LoVo (cell line): ENCODE measurements at places on chromosomes 3 and 15.

DNA sequence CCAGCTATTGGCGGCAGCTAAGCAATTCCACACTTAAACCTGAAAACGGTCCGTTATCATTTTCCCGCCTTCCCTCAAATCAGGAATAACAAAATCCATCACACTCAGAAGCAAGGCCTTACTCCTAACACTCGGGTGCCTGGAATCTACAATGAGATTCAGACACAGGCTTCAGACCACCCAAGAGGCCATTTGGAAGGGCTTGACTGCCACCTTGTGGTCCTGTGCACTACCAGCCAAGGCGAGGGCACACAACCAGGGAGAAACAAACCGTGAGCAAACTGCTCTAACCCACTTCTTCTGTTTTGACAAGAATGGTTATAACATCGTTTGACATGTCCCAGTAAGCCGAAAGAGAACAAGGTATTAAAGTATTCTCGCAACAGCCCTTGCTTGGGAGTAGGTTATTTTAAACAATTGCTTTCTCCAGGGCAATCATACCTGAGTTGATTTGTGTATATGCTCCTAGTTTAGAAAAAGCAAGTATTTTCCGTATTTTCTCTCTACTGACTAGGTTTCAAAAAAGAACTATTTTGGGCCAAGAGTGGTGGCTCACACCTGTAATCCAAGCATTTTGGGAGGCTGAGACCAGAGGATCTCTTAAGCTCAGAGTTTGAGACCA is 40.1 kb upstream of the TAFA4 start:
- peak; percentile 19 for DNase-seq

DNA sequence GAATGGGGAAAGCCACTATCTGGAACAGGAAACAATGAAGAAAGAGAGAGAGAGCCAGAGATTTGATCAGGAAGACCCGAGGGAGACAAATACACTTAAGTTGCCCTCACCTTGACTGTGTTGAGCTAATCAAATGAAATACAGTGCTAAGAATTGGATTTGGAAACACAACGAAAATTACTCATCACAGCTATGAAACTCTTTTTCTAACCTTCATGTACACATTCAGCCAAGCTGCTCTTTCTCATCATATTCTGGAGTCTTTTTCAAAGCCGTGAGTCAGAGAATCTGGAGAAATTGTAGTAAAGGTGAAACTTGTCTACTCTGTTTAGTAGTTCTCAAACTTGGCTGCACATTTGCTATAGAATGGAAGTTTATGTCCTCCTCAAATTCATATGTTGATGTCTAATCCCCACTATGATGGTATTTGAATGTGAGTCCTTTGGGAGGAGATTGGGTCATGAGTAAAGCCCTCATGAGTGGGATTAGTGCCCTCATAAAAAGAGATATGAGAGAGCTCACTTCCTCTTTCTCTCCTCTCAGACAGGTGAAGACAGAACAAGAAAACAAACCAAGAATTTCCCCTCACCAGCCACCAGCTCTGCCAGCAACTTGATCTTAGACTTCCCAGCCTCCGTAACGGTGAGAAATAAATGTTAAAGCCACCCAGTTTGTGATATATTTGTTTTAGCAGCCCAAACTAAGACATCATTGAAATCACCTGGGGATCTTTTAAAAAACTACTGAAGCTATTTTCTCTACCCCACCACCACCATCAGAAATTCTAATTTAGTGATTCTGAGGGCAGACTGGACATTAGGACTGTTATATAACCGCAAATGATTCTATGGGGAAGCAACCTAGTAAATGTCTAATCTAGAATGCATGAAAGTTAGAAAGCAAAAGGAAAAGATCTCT is 143.6 kb upstream of the GRM7 start:
- DNase-seq, result no peak

DNA sequence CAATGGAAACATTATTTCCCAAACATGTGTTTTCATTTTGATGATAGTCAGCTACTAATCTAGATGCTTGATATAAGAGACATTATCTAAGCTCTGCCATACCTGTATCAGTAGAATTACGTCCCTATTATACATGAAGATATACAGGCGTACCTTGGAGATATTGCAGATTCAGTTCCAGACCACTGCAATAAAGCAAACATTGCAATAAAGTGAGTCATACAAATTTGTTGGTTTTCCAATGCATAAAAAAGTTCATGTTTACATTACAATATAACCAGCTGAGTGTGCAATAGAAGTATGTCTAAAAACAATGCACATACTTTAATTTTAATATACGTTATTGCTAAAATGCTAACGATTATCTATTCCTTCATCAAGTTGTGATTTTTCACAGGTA is 236.0 kb upstream of the ZNF717 start:
- DNase-seq, result peak; percentile 31

DNA sequence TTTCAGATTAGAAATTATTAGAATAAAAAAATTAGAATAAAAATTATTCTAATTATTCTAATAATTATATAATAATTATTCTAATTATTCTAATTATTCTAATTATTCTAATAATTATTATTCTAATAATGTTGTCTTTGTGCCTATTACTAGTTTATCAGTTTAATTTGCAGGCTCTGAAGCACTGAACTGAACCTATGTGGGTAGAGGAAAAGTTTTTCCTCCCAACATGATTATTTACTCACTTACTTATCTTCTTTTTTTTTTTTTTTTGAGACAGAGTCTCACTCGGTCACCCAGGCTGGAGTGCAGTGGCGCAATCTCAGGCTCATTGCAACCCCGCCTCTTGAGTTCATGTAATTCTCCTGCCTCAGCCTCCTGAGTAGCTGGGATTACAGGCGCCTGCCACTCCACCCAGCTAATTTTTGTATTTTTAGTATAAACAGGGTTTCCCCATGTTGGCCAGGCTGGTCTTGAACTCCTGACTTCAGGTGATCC is 39.7 kb upstream of the C15orf39 start:
- no peak for DNase-seq

DNA sequence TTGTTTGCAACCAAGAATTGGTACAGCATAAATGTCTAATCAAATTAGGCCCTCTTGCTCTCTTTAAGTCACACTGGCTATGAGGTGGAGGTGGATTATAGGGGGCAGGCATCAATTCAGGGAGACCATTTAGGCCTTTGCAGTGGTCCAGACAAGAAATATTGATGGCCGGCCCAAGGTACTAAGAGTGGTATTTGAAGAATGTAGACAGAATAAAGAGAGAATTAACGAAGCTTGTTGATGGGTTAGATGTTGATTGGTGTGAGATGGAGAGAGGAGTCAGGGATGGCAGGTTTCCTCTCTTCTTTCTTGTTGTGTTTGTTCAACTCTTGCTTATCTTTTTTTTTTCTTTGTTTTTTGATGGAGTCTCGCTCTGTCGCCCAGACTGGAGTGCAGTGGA is 48.5 kb downstream of the PIK3CA start:
- DNase-seq, result no peak

- DNase-seq, result no peak
Measured at GRCh38 chr3:64003589-64003988, 19.7 kb downstream of the PSMD6 start.

DNA sequence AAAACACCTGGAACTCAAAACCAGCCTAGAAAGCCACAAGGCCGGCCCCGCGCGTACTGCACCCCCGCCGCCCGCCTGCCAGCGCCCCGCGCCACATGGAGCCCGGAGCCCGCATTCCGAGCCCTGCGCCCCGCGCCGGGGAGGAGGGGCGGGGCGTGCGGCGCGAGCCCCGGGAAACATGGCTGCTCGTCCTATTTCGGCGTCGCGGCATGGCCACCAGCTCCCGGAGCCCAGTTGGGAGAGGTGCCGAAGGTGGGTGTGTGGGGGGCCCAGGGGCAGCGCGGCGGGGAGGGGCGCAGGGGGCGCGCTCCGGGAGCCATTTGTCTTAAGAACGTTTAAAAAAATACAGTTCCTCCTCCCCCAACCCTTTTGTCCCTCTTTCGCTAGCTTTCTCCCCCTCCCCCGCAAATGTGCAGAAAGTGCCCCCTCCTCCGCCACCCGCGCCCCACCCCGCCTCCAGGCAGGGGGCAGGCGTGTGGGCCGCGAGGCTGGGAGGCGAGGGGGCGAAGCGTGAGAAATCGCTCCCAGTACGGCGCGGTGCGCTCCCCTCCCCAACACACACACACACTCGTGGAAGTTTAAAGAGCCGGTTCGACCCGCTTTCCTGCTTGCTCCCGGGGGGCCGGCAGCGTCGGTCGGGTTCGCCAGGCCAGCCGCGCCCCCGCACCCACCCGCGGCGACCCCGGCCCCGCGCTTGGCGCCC is 2.5 kb downstream of the ANP32A start:
- DNase-seq, result peak; percentile 74

DNA sequence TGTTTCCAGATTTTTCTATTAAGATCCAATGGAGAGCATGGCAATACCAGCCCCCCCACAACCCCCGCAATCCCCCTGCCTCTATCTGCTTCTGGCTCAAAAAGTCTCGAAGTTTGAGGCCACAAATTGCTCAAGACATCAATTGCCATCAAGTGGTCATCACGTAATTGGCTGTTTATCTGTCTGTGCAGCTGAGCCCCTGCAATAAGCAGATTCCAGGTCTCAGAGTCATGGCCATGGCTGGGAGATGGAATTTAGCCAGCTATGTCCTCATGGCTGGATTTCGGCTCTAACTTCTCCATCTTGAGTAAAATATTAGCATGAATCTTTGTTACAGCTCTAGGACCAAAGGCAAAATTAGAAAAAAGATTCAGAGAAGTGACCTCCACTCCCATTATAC is 22.7 kb downstream of the SSUH2 start:
- no peak for DNase-seq

DNA sequence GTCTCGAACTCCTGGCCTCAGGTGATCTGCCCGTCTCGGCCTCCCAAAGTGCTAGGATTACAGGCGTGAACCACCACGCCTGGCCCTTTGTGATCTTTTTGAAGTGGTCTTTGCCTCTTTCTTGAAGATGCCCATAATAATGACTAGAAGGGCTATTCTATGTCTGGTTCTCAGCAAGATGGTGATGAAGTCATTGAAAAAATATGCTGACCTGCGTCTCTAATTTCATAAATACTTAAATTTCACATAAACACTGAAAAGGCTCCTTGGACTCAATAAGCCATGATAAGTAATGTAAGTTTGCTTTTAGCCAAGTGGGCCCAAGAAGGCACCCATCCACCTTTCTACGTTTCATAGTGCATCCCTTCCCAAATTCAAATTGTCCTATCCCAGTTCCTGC is 775 bp upstream of the MAPK6 start:
- no peak for DNase-seq

DNA sequence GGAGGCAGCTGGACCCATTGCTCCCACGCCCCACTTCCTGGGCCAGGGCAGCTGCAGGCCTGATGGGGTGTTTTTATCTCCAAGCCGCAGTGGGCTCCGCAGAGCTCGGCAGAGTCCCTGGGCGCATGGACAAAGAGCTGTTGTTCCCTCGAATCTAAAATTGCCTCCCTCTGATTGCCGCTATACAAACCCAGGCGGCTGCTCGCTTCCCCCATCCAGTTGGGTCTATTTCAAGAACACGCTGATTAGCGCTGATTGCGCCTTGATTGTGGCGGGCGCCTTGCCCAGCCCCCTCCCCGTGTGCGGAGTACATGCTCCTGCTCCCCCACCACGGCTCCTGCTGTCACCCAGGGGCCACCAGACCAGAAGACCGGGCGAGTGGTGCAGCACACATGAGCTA is 43.4 kb upstream of the SLC6A1 start:
- no peak for DNase-seq

DNA sequence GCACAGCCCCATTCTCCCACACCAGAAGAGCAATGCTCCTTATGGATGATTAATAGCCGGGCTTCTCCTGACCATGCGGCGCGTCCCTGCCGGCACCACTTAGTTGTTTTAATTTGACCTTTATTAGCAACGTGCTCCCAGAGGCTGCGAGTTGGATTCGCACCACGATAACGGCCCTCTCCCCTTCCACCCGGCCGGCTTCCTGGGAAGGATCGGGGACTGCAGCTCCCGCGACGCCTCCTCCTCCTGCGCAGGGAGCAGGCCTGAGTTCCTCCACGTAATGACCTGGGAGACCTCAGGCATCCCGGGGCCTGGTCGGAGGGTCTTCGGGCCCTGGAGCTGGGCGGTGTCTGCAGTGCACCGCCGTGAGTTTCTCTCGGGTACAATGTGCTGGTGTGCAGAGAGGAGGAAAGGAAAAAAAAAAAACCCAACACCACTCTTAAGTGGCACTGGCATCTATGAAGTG is 243.3 kb upstream of the TOPAZ1 start:
- DNase-seq, result no peak

DNA sequence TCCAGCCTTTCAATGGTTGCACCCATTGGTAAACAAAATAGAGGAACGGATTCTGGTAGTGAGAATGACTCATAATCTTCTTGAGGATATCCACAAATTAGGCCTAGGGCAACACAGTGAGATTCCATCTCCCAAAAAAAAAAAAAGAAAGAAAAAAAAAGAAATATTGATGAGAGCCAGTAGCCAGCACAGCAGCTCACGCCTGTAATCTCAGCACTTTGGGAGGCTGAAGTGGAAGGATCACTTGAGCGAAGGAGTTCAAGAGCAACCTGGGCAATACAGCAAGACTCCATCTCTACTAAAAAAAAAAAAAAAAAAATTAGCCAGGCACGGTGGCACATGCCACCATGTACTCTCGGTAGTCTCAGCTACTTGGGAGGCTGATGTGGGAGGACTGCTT is 51.9 kb downstream of the DENND4A start:
- no peak for DNase-seq

GRCh38 chr15:45183511-45183910 is 4.3 kb downstream of the SHF start:
- peak; percentile 34 for DNase-seq

- DNase-seq, result no peak
Measured at GRCh38 chr3:114221165-114221880, 16.1 kb downstream of the ZNF80 start.
